Fibroblast of lung (primary cell): ENCODE measurements at places on chromosomes 11 and 22. TPM values are rescaled to one million over a fixed set of nuclear protein-coding genes. Genes with fewer than 3 reads are reported as not detected.

The GGTLC2 gene
- not detected in 2 replicates for total RNA-seq

The MS4A2 gene
- total RNA-seq = not detected in 2 replicates

The MS4A12 gene
- total RNA-seq = not detected in 2 replicates

The HEPACAM gene
- under 0.01 TPM in 1 of 2 replicates, not detected in the other for total RNA-seq

The PGAP2 gene
- total RNA-seq = 10.8 and 12.4 TPM in 2 replicates

The PLAAT5 gene
- 0.50 and 0.51 TPM in 2 replicates for total RNA-seq

The SCGB1C1 gene
- not detected in 2 replicates for total RNA-seq

GRCh38 chr11:75524665-75525432 lies 892 bp downstream of the GDPD5 start:
- peak; percentile 42 for DNase-seq

- DNase-seq = peak; percentile 59
Observed at GRCh38 chr11:26028393-26028911, 303.5 kb upstream of the ANO3 start.

DNA sequence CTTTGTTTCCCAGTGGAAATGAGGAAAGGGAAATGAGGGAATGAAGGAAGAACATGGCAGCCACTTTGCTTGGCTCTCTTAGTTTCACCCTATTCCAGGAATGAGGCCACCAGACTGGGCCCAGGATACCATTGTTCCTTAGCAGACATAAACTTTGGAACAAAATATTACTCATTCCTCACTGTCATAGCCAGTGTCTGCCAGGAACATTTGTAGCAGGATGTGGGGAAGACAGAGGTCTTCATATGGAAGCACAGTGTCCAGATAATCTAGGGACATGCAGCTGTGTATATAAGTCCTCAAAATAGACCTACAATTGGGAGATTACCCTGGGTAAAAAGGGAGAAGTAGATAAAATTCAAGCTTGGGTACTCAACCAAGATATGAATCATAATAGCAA lies 15.2 kb upstream of the FUT4 start:
- peak; percentile 29 for DNase-seq

DNA sequence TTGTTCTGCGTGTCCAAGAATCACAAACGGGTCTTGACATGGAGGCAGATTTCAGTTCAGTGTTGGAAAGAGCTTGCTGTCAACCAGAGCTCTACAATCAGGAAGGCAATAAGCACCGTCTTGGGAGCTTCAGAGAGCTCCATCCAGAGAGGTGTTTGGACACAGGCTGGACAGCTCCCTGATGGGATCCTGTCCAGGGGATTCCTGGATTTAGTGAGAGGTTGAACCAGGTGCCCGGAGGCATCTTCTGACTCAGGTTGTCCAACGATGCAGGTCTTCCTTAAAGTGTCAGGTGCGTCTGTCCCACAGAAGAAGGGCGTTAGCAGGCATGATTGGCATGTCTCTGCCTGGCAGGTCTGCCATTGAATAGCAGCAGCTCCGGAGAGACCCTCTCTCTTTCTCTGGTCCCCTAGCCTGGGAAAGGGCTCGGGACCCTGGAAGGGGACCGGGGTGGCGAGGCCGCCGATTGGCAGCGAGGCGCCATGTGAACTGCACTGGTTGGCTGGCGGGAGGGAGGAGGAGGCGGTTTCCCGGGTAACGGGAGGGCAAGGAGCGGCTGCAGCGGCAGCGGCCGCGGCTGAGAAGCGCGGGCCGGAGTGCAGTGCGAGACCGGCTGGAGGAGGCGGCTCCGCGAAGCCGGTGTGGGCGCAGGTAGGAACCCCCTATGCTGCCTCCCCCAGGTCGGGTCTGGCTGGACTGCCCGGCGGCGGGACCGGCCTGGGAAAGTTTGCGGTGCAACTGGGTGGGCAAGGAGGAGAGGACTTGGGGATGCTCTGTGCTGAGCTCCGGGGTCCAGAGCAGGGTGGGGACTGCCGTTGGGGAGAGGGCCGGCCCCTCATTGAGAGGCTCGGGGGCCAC lies 104.1 kb upstream of the E2F8 start:
- peak; percentile 20 for DNase-seq

DNA sequence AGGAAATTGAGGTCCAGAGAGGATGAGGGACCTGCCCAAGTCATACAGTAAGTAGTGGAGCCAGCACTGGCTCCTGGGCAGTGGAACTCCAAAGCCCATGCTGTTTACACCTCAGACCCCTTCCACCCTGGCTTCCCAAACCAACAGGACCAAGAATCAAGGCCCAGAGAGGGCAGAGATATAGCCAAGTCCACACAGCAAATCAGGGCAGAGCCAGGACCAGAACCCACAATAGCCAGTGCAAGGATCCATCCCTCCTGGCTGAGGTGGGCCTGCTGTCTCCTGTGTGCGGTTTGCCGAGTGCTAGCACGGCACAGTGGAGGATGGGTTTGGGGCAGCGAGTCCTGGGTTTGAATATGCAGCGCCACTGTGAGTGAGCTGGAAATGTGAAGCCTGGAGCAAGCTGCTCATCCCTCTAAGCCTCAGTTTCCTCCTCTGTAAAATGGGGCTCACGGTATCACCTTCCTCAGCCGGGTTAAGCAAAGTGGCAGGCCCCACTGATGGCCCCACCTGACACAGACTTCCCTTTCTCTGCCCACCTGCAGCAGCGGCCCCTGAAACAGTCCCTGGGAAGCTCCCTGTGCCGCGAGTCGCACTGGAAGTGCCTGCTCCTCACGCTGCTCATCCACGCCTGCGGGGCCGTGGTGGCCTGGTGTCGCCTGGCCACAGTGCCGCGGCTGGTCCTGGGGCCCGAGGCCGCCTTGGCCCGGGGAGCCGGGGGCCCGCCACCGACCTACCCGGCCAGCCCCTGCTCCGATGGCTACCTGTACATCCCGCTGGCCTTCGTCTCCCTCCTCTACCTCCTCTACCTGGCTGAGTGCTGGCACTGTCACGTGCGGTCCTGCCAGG lies 2.3 kb downstream of the TMEM151A start:
- DNase-seq = no peak

- DNase-seq = no peak
Observed at GRCh38 chr22:43555561-43556515, 144.0 kb downstream of the MPPED1 start.

- DNase-seq = peak; percentile 30
Observed at GRCh38 chr22:28903729-28904128, 20.4 kb downstream of the ZNRF3 start.

DNA sequence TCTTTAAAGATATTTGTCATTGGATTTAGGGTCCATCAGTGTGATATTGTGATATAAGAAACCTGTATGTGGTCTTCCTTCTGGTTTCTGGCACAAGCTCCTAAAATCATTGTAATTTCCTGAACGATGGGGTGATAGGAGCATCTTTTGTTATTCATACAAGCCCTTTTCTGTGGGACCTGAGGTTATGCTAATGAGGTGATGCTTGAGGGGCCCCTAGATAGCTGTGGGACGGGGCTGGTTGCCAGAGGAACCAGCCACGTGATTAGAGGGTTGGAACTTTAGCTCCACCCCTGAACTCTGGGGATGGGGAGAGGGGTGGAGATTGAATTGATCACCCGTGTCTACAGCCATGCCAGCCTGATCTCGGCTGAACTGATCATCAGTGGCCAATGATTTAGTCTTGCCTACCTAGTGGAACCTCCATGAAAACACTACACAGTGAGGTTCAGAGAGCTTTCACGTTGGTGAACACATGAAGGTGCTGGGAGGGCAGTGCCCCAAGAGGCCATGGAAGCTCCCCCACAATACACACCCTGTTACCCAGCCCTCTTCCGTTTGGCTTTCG lies 62.8 kb downstream of the BCR start:
- DNase-seq = peak; percentile 28

DNA sequence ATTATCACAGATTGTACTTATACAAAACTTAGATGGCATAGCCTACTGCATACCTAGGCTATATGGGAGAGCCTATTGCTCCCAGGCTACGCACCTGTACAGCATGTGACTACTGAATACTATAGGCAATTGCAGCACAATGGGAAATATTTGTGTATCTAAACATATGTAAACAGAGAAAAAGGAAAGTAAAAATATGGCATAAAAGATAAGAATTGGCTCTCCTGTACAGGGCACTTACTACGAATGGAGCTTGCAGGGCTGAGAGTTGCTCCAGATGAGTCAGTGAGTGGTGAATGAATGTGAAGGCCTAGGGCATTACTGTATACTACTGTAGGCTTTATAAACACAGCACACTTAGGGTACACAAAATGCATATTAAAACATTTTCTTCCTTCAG lies 13.2 kb downstream of the APOL6 start:
- DNase-seq = peak; percentile 44
